ENCODE measurements at places on chromosomes 7 and 10. TPM values are rescaled to one million over a fixed set of nuclear protein-coding genes. Genes with fewer than 3 reads are reported as not detected.
A peak's percentile ranks its signal among the peaks of the same experiment; 100 is the strongest.

DNA sequence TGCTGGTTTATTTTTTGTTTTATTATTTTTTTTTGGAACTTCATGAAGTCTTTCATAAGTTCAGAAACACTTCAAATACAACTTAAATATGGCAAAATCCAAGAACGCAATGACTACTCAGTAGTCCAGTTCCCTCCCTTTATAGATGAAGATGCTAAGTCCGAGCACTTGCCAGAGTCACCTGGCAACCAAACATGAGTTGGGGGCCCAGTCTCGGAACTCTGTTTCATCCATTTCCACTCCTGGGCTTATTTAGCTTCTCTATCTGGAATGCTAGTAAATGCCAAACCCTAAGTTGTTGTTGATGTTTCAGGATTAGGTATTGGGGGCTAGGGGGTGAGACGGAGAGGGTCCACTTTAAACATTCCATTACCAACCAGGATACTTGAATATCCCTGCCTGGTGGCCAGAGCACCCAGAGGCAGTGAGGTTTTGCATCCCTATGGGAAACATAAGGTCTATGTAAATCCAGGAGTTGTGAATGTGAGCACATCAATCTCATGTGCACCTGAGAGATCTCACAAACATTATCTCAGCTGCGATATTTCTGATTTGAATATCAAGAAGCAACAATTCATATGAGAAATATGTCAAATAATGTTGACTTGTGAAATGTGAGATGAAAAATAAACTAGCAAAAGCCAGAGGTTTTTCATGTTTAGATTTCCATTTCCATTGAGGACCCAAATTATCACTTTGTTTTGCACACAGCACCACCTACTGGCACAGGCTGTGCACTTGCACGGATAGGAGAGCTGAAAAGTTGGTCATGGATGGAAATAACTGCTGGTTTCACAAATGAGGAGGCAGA, 129.3 kb downstream of the PKD1L1 start:
- DNase-seq, result peak; percentile 49

DNA sequence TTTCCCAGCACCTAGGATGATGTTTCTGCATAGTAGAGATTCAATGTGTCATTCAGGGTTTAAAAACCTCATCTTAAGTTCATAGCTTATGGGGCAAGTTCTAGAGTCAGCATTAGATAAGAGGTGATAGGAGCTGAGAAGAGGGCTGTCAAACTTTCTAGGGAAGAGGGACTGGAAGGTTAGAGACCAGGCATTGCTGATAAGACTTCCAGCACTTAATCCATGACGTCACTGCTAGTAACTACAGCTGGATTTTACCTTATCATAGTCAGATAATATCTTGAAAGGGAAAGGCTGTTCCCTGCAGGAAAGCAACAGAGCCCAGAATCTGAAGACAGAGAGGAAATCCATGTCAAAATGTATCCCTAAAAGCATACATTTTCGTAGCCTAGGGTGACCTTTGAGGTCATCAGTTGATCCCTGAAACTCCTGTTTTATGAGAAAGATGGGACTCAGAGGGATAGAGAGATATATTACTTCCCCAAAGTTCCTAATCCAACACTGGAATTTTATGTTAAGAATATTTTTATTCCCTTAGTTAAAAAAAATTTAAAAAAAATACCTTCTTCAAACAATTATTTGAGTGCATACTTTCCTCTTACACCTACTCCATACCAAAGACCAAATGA, 3.3 kb upstream of the CPED1 start:
- no peak for DNase-seq

GRCh38 chr10:58950618-58951017, 225.8 kb upstream of the PHYHIPL start:
- DNase-seq, result peak; percentile 25

The CEP55 gene
- total RNA-seq, result 3.7 TPM

The STARD3NL gene
- total RNA-seq, result 84.0 TPM

The PPP1R17 gene
- total RNA-seq, result not detected

- DNase-seq, result no peak
Observed at GRCh38 chr7:118995350-118995749, 770.8 kb downstream of the ANKRD7 start.

The CRYGN gene
- not detected for total RNA-seq

DNA sequence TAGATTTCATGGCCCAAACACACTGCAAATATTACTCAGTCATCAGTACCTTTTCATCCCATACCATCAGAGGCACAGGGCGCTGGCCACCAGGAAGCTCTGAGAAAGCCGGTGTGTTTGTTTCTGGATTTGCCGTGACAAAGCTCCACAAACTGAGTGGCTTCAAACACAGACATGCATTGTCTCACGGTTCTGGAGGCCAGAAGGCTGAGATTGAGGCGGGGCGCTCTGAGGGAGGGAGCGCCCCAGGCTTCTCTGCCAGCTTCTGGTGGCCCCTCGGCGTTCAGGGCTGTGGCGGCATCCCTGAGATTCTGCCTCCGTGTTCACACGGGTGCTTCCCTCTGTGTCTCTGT, 3.7 kb upstream of the TTYH3 start:
- no peak for DNase-seq

The CISD1 gene
- total RNA-seq, result 32.2 TPM
